ENCODE measurements at places on chromosomes 7 and 10.

DNA sequence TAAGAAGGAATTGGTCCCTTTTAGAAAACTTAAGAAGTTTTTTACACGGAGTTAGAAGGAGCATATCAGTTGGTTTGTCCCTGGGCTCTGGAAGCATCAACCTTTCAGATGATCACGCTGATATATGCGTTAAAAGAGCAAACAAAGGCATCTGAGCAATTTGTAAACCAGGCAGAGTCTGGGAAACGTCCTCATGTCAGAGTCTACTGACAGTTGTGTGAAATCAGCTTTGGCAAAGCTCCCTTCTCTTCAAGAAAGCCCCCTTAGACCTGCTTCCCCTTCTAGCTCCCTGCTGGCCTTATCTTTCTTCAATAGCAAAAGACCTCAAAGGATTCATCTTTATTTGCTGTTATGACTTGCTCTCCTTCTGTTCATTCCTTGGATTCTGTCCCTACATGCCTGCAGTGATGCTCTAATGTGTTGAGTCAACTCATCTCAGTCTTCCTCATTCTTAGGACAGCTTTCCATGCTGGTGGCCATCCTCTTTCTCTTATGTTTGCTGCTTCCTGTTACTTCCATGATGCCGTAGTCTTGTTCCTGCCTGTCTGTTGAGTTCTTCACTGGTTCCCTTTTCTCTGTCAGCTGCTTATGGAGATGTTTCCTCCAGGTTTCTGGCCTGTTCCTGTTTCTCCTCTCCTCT lies 106.5 kb upstream of the BMPER start:
- no peak for DNase-seq

DNA sequence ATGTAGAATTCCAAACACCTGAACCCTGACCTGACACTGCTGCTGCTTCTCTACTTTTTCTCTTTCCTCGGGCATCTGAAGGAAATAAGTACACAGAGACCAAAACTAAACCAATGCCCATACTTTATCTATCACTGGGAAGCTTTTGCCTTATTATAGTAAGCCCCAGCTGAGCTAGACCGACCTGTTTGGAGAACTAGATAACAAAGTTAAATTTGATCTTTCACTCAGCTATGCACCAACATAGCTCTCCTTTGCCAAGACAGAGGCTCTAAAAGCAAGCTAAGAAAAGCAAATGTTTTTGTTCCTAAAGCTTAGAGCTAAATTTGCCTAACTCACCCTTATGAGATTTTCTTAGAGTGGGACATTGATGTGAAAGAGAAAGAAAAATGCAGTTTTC lies 39.1 kb downstream of the NHLRC2 start:
- DNase-seq, result no peak

DNA sequence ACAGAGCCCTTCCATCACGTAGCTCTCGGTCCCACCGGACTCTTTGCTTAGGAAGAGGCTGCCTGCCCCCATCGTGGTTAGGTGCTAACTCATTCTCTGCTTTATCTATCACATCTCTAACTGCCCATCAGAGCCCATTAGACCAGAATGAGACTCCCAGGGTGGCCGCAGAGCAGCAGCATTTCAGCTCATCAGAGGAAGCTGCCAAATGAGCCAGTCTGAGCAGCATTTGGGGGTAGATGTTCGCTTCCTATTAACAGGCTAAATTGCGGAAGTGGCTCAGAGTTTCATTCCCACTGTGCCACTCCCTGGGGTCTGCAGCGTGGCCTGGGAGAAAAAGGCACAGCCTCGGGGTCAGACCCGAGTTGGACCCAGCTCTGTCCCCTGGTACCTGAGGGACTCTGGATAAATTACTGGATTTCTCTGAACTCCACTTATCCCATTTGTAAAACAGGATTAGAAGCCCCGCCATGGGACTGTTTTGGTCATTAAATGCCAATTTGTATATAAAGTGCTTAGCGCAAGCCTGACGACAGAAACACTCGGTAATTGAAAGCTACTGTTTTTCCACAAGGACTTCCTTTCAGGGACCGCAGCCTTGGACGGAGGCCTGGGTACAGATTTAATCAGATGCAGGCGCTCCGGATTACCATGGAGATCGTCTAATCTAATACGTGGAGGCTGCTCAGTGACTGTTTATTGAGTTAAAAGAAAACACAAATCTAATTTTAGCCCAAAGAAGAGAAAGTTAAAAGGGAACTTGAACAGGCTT lies 73.8 kb upstream of the PRLHR start:
- DNase-seq, result peak; percentile 60

DNA sequence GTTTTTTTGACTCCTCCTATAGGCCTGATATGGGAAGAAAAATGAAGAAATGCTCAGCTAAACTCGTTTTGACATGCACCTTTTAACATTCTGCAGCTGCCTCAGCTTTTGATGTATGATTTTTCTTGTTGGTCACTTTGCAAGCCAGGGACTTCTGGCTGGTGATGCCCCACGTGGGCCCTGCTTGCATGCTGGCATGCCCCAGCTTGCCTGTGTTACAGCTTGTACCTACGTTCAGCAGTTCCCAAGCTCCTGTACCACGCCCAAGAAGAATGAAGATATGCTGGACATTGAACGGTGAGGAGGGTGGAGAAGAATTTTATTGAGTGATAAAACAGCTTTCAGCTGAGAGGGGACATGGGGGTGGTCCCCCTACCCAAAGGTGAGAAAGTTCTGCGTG lies 245.6 kb upstream of the FZD8 start:
- DNase-seq, result no peak

DNA sequence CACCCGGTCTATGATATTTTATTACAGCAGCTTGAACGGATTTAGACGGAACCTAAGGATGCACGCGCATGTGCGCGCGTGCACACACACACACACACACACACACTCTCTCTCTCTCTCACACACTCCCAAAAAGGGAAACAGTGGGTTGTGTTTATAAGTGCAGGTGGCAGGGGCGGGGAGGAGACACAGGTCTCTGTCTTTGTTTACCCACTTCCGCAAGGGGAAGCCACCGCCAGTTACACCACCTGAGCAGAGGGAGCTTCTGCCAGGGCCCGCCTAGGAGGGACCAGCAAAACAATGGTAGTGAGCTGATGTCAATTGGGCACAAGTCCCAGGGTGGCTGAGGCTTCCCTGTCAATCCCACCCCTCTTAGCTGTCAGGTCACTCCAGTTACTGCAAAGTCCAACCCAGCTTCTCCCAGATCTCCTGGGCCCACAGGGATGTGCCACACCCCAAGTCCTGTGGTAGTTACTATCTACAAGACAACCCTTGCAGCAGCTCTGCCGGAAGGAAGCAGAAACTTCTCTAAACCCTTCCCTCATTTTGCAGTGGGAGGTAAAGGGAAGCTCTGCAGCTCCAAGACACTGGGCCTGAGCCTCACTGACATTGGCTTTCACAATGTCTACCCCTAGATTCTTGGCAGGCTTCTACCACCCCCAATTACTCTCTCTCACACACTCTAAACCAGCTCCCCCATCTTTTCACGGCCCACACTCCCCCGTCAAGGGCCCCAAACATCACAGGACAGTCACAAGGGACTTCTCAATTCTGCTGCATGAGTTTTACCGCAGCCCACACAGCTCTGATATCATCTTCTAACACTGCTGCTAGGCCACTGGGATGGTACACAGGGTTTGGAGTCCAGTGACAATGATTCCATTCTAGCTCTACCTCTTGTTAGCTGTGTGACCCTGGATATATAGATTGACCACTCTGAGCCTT lies 17.6 kb downstream of the ANXA11 start:
- no peak for DNase-seq

GRCh38 chr10:103605359-103606096 lies 112.0 kb downstream of the NEURL1 start:
- no peak for DNase-seq

DNA sequence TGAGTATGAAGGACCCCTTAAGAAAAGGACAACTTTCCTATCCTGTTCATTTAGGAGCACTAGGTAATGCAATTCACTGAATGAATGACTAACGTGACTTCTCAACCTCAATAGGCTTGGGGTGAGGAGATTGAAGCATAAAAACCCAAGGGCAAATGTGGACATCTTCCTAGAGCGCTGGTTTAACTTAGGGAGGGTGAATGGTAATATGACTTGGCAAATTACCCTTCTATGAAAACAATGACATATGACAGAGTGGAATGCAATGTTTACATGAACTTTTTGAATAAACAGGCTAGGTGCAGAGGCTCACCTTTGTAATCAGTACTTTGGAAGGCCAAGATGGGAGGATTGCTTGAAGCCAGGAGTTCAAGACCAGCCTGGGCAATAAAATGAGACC lies 83.9 kb upstream of the ANK3 start:
- no peak for DNase-seq

DNA sequence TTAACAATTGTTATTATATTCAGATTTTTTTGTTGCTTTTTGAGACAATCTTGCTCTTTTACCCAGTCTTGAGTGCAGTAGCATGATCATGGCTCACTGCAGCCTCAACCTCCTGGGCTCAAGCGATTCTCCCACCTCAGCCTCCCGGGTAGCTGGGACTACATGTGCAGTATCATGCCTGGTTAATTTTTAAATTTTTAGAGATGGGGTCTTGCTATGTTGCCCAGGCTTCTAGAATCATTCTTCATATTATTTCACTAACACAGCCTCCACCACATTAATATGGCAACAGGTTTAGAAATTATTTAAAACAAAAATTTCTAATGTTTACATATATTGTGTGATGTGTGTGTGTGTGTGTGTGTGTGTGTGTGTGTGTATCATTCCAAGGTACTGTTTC lies 1.4 kb upstream of the LAMTOR4 start:
- no peak for DNase-seq

DNA sequence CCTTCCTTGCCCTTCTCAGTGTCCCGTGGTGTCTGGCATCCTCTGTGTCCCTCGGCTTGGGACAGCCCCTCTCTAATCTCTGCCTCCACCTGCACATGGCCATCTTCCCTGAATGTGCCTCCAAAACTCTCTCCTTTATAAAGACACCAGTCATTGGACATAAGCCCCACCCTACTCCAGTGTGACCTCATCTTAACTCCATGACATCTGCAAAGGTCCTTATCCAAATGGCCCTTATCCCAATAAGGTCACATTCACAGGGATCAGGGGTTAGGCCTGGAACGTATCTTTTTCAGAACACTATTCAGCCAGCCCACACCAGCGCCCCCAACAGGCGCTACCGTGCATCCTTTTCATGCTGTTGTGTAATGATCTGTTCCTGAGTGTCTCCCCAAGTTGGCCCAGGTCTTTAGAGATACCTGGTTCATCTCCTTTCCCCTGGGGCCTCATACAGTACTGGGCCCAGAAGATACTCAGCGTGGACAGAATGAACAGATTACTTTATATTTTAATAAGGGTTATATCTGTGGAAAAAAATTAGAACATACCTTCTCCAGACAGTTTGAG lies 132.6 kb upstream of the ADAM12 start:
- no peak for DNase-seq

DNA sequence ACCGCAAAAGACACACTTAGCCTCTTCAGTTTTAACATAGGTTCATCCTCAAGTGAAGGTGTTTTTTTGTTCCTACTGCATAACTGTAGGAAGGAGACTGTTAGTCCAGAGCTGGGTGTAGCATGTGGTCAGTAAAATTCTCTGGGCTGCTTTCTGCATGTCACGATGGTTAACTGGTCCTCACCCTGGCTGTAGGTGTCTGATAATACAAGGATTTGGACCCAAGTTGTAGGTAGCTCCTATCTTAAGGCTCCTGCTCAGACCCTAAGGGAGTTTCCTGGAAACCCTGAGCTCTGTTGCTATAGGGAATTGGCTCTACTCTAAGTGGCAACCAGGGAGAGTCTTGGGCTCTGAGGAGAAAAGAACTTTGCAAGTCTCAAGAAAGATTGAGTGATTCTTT lies 112.9 kb downstream of the SAMD9 start:
- DNase-seq, result no peak

DNA sequence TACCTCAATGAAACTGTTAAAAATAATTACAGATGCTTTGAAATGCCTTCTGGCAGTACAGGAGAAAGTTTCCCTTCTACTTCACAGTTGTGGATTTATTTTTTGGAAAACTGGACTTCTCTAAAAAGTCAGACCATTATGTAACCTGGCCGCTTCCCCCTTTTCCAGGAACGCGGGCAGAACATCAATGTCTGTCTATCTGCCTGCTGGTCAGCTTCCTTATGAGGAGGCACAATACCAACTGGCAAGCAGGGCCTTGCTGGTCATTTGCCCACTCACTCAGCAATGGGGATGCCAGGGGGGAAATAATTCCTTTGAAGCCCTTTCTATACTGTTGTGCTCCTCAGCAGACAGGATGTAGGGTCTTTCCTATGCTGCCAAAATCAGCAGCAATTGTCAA lies 22.5 kb upstream of the ADRB1 start:
- DNase-seq, result no peak

GRCh38 chr7:140738280-140738679 lies 41.8 kb downstream of the NDUFB2 start:
- no peak for DNase-seq

- no peak for DNase-seq
Observed at GRCh38 chr10:43209651-43210141, 57.2 kb downstream of the RASGEF1A start.

GRCh38 chr7:81298951-81299666 lies 380.3 kb upstream of the SEMA3C start:
- DNase-seq, result peak; percentile 11

- DNase-seq, result peak; percentile 70
Observed at GRCh38 chr7:137343281-137343841, at the start of gene PTN. TSS of gene PTN (minus strand) at chr7:137343733. CDS start at chr7:137254973, 88,760 bp downstream.

GRCh38 chr7:50480797-50481196 lies 30.6 kb upstream of the FIGNL1 start:
- DNase-seq, result no peak

- no peak for DNase-seq
Observed at GRCh38 chr7:45689011-45689796, 115.0 kb downstream of the ADCY1 start.

GRCh38 chr7:29135846-29136245 lies 10.5 kb downstream of the CPVL start:
- no peak for DNase-seq
